Trophoblast cell (in vitro differentiated cells and primary cell): ENCODE measurements at places on chromosomes 7 and 10.

- DNase-seq, result no peak
These were observed 799.2 kb downstream of the REEP3 start for GRCh38 chr10:64320448-64320847.

DNA sequence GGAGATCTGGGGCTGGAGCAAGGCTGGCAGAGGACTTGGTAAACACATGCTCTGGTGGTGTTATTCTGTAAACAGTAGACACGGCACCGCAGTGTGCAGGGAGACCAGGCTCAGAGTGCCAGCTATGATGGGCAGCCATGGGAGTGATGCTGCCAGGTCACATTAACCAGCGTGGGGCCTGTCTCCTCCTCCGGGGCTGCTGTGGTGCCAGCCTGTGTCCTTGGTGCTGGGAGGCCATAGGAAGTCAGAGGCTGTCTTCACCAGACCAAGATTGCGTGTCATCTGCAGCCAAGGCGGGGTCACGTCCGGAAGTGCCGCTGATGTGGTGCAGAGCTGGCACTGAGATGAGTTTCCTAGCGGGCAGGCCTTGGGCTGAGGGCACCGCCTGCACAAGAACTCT is 236.0 kb downstream of the GLRX3 start:
- DNase-seq, result no peak

- DNase-seq, result no peak
These were observed 11.1 kb upstream of the CALML5 start for GRCh38 chr10:5510281-5511072.

DNA sequence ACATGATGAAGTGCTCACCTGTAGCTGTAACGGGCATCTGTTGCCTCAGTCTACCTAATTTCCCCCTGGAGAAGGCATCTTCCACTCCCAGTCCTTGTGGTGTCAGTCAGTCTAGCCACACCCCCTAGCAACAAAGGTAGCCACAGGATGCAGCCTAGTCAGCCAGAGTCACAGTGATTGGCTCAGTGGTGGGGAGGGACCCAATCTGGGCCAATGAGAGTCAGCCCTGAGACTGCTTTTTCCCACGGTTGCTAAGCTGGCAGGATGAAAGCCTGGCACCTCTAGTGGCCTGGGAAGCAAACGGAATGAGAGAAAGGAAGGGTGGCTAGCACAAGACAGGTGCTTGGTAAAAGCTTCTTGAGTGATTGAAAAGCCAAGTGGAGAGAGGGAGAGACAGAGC is 118.6 kb downstream of the SH3PXD2A start:
- DNase-seq, result no peak

- no peak for DNase-seq
These were observed 402.4 kb upstream of the ADARB2 start for GRCh38 chr10:2139746-2140145.

DNA sequence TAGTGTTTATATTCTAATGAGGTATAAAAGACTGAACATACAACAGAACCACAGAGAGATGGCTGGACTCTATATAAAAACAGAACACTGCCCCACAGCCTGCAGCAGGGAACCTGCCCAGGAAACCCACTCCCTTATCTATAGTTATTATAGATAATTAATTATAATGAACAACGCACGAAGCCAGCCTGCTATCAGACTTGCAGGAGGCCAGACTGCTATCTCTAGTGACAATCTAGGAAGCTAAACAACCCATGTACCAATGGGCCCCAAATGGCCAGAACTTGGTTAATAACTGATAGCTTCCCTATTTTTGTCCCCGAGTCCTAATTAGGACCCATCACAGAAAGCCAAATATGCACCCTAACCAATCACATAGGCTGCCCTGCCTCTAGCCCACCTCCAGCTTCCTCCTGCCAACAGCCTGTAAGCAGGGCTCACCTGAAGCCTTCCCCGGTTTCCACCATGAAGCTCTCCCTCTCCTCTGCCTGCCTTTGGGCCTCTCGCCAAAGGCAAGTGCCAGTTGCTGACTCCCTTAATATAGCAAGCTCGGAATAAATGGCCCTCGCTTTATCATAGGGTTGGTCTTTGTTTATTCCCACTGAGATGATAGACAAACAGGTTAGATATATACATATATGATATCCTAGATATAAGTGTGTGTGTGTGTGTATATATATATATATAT is 74.5 kb downstream of the SYPL1 start:
- no peak for DNase-seq

- no peak for DNase-seq
These were observed 20.6 kb downstream of the PITRM1 start for GRCh38 chr10:3151889-3152565.

DNA sequence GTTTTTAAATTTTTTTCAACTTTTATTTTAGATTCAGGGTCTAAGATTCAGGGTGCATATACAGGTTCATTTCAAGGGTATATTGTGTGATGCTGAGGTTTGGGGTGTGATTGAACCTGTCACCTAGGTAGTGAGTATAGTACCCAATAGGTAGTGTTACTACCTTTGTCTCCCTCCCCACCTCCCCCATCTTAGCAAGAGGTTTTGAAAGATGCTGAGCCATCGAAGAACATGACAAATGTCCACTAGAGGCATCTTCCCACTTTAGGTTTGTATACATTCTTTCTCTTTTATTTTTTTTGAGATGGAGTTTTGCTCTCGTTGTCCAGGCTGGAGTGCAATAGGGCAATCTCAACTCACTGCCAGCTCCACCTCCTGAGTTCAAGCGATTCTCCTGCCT is 880 bp upstream of the MGAM2 start:
- no peak for DNase-seq

GRCh38 chr7:12637819-12638592 is 49.4 kb upstream of the ARL4A start:
- DNase-seq, result no peak

DNA sequence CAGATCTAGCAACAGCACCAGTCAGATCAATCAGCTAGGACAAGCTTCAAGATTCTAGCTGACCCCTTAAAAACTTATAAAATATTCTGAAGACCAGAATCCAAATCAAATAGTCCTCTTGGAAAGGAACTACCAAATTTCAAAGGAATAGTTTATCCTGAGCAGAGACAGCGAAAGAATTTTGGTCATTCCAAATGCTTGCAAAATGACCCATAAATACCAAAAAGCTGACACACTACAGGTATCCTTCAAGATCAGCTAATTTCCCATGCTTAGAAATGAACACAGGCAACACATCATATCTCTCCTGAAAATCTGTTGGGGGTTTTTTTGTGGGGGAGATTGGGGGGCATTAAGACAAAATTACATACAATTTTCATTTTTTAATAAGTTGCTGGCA is 78.8 kb downstream of the PDSS1 start:
- DNase-seq, result peak; percentile 80

DNA sequence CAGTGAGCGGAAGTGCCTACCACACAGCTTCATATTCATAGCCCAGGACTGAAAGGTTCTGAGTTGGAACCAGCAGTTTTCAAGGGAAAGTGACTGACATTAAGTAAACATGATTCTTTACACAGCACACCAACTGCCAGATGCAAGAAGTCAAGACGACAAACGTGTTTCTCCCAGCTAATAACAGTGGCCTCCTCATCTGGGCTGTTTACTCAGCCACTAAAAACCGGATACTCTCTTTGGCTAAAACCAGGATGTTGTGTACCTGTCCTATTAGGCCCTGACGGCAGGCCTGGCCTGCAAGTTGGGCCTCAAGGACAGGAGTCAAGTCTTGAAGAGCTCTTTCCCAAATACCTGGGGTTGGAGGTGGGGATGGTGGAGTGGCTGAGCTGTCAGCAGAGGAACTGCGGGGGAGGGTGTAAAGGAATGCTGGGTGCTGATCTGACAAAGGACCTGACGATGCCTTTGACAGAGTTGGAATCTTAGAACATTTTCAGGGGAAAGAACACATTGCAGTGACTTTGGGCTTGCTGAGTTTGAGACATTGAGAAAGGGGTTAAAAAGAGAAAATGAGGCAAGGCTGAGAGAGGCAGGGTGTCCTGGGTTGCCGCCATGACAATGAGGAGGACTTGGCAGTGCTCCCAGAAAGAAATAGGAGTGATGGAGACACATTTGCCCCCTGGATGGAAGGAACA is 57.7 kb downstream of the STEAP1B start:
- DNase-seq, result no peak

GRCh38 chr7:22578007-22578733 is 78.2 kb upstream of the STEAP1B start:
- peak; percentile 94 for DNase-seq

DNA sequence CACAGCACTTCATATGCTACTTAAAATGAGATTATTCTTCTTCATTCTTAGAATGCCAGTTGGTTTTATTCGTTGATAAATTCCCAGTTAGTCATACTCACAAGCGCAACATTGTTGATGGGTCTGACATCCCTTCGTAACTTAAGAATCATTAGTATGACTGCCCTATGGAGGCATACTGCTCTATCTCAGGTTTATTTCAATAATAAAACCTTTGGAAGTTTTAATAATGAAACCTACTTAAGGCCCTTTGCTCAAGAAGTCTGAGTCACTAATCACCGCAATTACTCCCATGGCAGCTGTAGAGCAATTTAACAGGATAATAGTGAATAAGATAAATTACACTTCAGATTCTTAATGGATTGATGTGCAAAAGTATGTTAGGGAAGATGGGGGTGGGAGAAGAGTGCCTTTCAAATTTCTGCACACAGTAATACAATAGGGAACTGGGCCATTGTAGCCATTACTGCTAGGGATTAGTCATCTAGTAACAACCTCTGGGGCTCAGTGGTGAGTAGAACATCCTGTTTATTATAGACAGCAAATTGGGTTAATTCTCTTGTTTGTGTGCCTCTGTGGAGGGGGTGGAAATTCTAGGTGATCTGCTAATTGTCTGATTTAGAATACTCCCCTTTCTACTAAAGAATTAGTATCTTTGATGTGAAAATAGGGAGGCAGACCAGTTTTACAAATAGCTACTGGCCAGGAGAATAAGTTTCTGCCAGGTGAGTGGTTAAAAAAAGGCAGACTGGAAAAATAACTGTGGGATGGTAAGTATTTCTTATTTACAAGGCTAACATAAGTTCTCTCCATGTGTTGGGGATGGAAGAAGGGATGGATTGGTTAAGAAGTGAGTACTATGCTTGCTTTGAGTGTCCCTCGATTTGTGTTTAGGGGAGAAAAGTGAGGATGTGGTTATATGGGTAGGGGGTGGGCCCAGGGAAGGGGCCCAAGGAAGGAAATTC is 74.5 kb upstream of the VKORC1L1 start:
- no peak for DNase-seq

- no peak for DNase-seq
These were observed 592.1 kb downstream of the DNAJB6 start for GRCh38 chr7:157928808-157929425.

DNA sequence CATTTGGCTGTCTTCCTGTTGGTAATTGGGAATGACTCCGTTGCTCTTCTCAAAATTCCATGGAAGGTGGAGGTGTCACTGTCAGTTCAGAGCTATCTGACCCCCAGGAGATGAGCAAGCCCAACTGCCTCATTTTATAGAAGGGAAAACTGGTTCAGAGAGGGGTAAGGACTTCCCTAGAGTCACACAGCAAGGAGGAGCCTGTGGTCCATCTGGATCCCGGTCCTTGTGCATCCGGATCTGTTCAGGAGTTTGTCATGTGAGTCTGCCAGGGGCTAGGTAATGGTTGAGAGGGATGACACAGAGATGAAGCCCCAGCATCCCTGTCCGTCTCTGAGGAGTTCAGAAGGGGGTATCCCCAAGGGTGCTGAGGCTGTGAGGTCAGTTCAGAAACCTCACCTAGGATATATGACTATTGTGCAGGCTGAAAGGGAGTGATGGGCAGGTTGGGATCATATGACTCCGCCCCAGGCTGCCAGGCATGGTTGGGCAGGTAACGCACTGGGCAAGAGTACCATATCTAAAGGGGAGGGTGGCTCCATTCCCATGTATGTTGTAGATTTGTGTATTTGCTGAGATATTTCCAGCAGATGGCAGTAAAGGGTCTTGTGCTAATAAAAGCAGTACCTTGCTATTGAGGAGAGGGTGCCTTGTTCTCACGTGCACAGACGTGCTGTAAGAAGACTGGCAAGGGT is 16.0 kb upstream of the SLC29A3 start:
- DNase-seq, result no peak

DNA sequence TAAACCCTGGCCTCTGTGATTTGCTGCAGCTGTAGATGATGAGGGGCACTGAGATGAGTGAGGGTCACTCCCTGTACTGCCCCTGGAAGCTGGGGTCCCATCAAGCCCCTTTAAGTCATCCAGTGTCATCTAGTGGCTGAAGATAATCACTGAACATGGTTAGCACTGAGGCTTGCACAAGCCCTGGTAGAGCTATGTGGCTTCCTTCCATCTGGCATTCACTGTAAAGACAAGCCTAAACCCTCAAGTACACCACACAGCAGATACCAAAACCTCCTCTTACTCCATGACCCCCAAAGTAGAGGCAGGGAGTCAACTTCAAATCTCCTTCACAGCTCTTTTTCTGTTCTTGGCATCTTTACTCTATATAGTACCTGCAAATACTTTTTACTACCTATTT is 72.7 kb upstream of the MRLN start:
- DNase-seq, result no peak

DNA sequence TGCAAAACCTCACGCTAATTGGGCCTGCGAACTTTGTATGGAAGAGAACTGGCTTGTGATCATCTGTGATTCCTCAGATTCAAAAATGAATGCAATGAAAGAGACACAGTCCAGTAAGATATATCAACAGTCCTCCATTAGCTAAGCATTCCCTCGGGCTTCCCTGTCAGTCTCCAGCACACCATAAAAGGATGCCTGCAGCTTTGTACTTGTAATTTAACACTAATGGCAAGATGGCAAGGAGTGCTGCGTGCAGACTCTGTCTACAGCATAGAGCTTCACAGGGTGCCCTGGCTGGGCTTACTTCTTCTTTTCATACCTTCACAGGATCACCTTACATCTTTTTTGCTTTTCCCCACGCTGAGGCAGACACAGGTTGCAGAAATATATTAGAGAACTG is 200.0 kb downstream of the GFRA1 start:
- no peak for DNase-seq

DNA sequence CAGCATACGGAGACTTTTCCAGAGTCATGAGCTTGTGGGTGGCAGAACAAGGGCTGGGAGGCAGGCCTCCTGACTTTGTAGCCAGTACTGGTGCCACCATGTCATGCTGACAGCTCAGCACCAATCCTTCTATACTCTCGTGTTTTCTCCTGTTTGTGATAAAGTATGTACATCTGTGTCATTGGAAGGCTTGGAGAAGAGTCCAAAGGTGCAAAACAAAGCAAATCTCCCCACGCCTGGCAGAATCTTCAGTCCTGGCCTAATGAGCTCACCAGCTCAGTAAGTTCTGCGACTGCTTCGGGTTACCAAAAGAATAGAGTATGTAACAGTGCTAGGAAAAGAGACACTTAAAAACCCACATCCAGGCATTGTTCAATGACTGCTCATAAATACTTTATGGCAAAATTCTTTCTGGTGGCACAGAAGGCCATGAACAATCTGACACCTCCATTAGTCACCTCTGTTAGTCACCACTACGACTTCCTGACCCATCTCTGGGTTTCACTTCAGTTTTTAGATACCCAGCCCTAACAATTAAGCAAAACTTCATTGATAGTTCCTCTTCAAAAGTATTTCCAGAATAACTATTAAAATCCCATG is 24.5 kb downstream of the STEAP1 start:
- DNase-seq, result peak; percentile 27

DNA sequence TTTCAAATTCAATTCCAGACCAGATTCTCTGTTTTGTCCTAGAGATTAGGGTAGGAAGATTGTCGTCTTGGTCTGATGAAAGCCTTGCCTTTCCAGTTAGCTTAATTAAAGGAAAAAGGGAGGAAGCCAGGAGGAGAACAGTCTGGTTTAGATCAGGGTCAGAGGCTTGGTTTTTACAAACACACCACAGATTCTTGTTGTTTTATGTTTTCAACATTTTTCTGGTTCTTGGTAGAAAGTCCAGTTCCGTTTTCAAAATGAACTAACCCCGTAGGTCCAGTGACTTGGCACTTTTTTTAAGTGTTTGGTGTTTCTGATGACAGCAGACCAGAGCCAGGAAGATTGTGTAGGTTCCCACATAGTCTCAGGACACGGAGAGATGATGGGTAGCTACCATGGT is 167.1 kb upstream of the INHBA start:
- DNase-seq, result no peak
